ENCODE measurements at places on chromosomes 2 and 18.

DNA sequence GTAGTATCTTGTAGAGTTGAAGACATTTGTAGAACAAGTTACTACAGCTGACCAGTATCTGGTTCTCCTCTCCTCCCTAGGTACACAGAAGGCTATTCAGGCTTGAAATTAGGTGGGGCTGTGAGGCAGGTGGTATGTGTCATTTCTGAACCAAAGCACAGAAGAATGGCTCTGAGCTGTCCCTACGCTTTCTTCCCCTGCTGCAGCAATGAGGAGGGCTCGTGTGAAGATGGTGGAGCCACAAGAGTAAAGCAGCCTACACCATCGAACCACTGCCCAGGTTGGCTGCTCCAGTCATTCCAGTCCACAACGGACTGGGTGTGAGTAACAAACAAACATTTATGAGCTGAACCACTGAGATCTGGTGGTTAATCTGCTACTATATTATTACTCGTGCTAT, 148.9 kb downstream of the DTNB start:
- DNase-seq, result no peak

DNA sequence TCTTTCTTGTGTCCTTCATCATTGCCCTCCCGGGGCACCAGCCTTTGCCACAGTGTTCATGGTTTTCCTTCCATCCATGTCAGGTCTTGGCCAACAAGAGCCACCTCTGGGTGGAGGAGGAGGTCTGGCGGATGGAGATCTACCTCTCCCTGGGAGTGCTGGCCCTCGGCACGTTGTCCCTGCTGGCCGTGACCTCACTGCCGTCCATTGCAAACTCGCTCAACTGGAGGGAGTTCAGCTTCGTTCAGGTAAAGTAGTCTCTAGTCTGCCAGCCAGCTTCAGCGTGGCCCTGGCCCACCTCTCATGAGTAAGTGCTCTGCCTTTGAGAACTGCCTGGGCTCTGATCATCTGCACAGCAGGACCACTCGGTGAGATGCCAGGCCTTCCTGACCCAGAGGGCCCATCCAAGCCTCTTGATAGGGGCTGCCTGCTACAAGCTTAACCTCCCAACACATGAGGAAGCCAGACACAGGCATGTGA, 31.0 kb downstream of the STEAP3 start:
- no peak for DNase-seq

DNA sequence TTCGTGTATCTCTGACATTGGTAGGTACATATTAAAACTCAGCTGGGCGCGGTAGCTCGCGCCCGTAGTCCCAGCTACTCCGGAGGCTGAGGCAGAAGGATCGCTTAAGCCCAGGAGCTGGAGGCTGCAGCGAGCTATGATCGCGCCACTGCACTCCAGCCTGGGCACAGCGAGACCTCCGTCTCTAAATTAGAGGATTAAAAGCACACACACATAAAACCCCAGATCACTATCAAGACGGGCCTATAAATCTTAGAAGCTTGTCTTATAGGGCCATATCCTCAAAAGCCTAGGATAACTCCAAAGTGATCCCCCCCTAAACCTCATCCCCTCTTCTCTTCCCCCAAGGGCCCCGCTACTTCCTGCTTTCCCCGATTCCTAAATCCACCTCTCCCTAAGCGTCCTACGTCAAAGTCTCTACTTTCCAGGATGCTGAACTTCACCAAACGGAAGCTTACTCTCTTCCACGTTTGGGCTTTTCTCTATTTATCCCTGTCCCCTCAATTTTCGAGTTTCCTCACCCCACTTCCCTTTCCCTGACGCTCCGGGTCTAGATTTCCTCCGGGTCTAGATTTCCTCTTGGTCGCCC, 707 bp downstream of the KRCC1 start:
- DNase-seq, result no peak

DNA sequence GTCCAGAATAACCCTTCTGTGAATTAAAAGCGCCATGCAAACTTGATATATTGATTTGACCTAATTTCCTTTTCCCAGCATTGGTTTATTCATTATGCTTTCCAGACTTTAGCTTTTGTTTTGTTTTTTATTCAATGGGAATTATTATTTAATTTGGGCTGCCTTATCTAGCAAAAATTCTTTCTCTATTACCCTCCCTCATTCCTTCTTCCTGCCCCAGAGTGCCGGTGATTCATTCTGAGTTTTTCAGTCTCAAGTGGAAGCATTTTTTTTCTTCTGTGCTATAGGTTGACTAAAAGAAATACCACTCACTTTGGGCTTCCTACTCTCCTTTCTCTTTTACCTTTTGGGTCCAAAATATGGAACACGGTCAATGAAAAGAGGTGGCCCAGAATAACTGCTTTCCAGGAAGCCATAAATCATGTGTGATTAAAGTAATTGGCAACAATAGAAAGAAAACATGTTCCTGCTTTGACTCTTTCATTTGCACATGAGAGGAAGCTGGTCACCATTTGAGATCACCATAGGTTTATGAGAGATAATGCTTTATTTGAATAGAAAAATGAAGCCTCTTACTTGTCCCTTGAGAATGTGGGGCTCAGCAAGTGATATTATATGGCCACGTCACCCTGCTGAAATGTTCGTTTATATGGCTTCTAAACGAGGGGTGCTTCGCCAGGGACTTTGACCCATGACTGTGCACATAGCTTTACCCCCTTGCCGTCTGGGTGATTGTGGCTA, 422.8 kb upstream of the ZEB2 start:
- no peak for DNase-seq

DNA sequence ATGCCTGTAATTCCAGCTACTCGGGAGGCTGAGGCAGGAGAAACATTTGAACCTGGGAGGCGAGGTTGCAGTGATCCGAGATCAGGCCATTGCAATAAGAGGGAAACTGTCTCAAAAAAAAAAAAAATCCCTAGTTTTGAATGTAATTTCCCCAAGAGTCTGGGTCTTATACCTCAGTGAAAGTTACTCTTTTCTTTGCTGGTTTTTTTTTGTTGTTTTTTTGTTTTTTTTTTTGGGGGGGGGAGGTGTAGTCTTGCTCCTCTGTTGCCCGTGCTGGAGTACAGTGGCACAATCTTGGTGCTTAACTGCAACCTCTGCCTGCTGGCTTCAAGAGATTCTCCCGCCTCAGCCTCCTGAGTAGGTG, 22.8 kb downstream of the EML4 start:
- no peak for DNase-seq
